ENCODE measurements at places on chromosomes 5 and 9.

- no peak for DNase-seq
Measured at GRCh38 chr5:65127161-65127901, 354.4 kb downstream of the ADAMTS6 start.

DNA sequence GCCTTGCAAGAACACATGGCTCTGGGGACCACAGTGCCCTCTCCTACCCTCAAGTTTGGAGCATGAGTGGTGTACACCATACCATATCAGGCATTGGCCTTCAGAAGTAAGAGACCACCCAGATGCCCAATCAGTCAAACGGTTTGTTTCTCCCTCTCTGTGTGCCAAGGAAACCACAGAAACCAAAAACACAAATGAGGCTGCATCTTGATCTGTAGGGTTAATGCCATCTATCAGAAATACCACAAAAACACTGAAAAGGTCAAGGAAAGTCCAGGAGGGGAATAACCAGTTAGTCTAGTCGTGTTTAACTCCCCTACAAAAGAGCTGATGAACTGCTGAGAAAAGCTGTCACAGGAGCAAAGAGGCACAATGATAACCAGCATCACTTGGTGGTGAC, 78.4 kb downstream of the INSYN2B start:
- no peak for DNase-seq

GRCh38 chr9:125549039-125549438, 158.0 kb downstream of the MAPKAP1 start:
- DNase-seq: no peak

DNA sequence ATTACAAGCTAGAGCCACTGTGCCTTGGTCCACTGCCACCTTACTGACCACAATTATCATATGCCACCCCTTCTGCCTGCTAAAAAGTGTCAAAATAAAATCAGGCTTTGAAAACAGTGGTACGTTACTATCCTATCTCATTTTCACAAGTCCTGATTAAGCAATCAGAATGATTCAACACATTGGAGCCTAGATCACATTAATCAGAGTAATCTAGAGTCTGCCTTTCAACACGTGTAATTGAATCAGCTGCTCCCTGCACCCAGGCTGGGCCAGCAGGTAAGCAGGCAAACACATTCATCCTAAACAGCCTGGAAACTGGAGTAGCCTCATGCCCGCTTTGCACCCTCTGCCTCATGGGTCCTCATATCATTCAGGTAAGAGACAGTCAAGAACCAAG, 186.2 kb downstream of the DCP2 start:
- DNase-seq: no peak

- no peak for DNase-seq
Measured at GRCh38 chr5:37208883-37209797, 40.0 kb downstream of the CPLANE1 start.

DNA sequence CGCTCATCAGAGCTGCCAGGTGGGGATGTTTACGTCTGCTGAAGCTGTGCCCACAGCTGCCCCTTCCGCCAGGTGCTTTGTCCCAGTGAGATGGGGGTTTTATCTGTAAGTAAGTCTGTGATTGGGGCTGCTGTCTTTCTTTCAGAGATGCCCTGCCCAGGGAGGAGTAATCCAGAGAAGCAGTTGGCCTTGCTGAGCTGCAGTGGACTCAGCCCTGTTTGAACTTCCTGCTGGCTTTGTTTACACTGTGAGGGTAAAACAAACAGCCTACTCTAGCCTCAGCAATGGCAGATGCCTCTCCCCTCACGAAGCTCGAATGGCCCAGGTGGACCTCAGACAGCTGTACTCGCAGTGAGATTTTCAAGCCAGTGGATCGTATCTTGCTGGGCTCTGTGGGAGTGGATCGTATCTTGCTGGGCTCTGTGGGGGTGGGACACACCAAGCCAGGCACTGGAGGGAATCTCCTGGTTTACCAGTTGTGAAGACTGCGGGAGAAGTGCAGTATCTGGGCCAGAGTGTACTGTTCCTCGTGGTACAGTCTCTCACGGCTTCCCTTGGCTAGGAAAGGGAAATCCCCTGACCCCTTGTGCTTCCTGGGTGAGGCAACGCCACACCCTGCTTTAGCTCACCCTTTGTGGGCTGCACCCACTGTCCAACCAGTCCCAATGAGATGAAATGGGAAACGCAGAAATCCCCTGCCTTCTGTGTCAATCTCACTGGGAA, 530.1 kb upstream of the DMAC1 start:
- DNase-seq: no peak

DNA sequence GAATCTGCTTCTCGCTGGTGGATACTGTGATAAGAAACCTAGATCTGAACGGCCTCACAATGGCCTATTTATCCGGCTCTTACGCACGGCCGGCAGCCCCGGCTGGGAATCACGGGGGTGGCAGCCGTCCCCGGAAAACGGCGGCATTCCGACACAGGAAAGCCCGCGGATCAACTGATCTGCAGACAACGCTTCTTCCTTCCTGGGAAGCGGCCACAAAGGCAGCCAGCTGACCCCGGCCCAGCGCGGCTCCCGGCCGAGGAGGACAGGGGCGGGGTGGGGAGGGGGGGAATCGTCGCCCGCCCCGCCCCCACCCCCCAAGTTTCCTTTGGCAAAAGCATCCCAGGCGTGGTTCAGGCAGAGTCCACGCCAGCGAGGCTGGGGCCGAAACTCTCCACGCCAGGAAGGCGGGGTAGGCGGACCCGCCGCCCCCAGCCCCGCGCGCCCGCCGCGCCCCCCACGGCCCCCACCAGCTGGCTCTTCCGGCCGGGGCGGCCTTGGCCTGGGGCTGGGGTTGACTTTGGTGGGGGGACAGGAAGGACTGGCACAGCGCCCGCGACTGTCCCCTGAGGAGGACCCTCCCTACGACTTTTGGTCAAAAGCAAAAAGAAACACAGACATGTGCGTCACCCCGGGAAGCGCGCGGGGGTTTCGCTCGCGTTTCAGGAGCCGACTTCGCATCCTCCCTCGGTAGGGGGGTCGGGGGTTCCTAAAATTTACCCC, 247.7 kb upstream of the ANKRD55 start:
- DNase-seq: no peak

GRCh38 chr5:154576429-154576806, 98.4 kb upstream of the HAND1 start:
- DNase-seq: no peak

DNA sequence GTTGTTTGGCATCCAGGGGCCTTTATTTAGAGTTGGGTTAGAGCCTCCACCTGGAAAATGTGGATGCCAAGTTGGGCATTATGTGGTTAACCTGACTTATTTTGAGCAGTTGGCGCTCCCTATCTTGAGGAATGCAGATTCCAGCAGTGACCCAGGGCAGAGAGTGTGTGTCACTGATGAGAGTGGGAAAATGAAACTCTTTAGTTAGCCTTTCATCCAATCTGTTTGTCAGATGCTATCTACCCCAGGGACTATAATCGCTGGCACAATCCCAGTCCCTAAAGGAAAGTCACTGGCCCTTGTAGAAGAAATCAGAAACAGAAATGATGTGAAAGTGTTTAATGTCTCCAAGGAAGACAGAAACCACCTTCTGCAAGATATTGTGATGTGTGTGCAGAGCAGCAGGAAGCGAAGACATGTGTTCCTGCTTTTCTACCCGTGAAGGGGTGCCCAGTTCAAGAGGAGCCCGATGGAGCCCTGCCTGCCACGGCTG, 10.2 kb upstream of the STING1 start:
- no peak for DNase-seq

DNA sequence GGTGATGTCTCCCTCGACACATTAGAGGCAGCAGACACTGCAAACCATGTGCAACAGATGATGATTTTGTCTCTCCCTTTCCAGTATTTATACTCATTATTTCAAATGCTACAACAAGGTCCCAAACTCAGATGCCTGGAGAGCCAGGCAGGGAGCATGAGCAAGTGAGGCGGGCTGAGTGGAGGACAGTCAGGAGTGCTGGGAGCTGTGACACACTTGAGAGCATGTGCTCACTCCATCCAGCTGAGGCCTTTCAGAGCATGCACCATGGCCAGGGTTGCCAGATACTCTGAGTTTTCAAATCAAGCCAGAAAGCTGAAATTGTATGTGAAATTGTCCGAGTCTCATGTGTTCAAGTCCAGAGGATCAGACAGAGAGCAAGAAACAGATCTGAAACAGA, 55.8 kb upstream of the SLC2A8 start:
- DNase-seq: no peak

DNA sequence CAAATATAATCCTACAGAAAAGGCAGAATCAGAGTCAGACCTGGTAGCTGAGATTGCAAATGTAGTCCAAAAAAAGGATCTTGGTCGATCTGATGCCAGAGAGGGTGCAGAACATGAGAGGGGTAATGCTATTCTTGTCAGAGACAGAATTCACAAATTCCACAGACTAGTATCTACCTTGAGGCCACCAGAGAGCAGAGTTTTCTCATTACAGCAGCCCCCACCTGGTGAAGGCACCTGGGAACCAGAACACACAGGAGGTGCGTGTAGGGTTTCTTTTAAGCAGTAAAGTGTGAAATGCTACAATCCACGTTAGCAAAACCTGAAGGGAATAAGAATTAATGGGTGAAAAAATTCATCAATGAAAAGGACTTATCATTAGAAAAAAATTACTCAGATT, 145.8 kb downstream of the GIN1 start:
- DNase-seq: no peak

DNA sequence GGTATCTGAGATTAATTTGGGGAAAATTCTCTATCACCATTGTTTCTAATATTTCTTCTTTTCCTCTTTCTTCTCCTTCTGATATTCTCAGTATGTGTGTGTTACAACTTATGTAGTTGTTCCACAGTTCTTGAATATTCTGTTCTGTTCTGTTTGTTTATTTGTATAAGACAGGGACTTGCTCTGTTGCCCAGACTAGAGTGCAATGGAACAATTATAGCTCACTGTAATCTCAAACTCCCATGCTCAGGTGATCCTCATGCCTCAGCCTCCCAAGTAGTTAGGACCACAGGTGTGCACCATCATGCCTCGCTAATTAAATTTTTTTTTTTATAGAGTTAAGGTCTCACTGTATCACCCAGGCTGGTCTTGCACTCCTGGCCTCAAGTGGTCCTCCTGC, 145.8 kb upstream of the TUT7 start:
- no peak for DNase-seq
